ENCODE measurements at places on chromosomes 6 and 20.

GRCh38 chr6:89251976-89252375 is 34.8 kb upstream of the GABRR1 start:
- no peak for DNase-seq

GRCh38 chr6:132648356-132648755 is 10.6 kb downstream of the TAAR1 start:
- no peak for DNase-seq

DNA sequence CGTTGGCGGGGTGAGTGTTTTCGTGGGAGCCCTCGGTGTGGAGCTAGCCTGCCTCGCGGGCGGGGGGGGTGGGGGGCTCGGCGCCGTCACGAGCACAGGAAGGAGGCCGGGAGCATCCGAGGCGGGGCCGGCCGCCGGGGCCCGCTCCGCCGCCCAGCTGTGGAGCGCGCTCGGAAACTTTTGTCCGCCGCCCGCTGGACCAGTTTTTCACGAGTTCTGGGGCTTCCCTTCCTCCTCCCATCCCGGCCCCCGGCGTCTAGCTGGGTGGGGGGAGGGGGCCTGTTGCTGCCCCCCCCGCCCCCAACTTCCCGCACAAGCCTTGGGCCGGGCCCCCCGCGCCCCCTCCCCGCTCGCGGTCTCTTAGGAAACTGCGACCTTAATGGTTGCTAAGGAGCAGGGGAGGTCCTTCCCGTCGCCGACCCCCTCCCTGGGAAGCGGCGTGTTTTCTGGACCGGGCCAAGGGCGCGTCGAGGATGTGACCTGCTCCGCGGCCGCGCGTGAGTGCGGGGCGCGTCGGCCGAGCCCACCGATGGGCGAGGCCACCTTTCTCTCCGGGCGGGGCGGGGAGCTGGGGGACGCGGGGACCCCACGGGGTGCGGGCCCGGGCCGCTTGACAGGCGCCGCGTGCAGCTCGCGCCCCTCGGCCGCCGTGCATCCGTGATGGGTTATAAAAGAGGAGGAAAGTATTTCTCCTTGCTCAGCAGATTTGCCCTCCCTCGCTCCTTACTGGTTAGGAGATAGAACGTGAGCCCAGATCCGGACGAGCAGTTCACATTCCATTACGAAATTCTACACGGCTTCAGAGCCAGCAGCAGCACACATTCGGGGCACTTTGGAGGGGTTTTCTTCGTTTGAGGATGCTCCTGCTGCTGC is 1.4 kb downstream of the RREB1 start:
- DNase-seq, result peak; percentile 48

DNA sequence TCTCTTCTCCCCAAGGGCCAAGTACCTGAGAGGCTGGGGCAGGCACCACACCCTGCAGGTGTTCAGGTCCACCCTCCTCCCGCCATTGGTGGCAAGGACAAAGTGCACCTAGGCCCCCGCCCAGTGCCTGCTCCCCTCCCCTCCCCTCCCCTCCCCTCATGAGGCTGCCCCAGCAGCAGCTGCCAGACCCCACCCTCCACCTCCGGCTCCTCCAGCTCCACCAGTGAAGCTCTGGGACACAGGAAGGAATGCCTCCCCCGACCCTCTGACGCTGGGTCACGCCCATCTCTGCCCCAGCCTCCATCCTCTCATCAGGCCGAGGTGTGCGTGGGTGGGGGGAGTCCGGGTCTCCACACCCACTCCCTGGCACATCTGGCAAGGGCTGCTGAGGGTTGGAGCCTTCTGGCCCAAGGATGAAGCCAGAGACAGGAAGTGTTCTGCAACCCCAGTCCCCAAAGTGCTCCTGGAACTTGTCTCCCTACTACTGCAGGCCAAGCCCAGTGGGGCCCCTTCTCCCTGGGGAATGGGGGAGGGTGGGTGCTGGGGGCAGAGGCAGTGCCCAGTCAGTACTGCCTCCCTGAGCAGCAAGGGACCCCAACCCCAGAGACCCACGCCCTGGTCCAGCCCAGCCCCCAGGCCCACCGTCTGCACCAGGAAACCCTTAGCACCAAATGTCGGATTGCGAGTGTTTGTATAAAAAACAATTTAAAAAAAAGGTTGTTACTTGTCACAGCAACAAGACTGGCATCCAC is 1.6 kb upstream of the UCKL1 start:
- peak; percentile 66 for DNase-seq

DNA sequence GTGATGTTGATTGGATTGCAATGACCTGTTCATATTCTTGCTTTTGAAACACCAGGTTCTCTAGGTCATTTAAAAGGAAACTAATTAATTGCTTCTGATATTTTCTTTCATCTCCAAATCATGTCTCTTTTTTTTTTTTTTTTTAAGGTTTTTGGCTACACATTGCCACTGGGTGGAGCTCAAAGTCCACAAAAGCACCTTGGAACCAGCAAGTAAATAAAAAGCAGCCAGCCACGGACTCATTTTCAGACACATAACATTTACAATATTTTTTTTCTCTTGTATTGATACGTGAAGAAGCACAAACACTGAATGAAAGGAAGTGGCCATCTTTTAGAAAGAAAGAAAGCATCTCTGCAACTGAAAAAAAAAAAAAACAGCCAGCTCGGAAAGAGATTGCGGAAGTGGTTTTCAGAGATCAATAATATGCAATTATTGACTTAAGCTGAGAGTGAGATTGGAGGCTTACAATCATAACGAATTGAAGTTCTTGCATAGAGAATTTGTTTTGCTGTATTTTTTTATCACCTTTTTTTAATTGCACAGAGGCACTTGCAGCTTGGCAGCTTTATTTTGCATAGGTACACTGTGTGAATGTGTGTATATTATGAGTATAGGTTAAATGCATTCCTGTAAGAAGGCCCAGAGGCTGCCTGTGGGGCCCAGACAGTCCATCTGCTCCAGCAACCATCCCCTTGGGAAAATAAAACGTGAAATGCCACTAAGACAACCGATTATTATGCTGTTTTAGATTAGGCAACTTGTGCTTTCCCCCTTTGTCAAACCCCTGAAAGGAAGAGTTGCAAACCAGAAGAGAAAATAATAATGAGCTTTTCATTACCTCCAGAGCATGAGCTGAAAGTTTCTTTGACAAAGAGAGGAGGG is 28.2 kb downstream of the CGA start:
- peak; percentile 71 for DNase-seq

- DNase-seq, result peak; percentile 78
Measured at GRCh38 chr6:129236001-129236517, 353.1 kb downstream of the LAMA2 start.

DNA sequence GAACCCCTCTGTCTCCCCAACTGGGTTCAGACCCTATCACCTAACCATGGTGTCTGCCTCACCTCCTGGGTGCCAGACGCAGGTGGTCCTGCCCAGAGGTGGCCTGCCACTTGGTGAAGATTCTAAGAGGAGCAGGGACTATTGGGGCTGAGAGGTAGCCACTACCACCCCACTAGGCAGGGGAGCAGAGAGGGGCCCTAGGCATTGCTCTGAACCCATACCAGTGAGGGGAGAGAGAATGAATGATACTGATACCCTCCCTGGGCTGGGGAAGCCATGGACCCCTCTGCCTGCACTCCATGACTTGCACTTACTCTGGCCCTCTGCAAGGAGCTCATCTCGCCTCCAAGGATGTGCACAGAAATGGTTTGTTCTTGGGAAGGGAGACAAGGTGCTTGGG is 31.7 kb upstream of the SPDEF start:
- DNase-seq, result no peak

DNA sequence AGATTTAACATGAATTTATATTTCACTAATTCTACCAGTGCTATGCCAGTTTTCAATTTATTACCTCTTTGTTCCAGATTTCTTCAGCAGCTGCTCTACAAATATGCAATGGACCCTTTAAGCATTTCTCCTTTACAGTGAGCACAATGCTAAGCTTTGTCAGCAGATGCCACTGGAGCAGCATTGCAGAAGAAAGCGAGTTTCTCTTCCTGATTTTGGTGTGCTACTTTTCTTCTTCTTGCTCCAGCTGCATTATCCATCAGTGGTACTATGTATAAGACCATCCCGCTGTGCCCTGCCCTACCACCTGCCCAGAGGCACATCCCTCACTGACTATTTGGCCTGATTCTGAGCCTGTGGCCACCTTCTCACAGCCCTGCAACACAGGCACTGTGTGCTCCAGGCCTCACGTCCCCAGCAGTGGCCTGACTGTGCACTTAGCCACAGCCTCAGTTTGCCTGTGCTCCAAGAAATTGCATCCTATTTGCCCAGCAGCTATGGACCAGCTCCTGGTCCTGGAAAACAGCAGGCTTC is 84.1 kb downstream of the TNFAIP3 start:
- peak; percentile 72 for DNase-seq

DNA sequence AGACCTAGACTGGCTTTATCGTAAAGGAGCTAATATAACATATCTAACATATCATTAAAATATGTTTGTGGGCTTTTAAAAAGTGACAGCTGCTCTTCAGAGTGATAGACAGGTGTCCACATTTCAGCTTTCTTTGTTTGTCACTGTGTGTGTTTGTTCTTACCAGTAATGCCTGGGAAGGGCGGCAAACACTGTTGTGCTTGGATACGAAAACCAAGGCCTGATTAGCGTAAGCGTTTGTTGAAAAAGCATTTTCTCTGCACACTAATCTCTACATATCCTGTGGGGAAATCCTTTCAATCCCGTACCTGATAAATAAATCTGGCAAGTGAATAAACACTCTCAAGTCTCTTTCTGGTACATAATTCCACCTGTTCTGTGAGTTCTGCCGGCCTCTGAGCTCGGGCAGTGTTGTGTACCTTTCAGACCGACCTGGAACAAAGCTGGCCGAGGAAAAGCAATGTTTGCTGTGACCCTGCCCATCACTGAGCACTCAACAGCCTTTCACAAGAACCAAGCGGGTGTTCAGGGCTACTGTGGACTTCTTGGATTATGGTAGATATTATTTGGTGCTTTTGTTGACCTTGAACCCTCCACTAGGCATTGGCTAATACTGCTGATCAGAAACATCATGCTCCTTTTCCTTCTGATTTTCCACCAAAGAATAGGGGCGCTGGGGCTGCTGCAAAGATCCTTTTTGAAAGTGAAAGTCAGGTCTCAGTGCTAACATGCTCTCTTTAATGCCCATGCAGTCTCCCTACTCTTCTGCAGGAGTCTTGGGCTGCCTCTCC is 100.4 kb downstream of the CD83 start:
- no peak for DNase-seq

DNA sequence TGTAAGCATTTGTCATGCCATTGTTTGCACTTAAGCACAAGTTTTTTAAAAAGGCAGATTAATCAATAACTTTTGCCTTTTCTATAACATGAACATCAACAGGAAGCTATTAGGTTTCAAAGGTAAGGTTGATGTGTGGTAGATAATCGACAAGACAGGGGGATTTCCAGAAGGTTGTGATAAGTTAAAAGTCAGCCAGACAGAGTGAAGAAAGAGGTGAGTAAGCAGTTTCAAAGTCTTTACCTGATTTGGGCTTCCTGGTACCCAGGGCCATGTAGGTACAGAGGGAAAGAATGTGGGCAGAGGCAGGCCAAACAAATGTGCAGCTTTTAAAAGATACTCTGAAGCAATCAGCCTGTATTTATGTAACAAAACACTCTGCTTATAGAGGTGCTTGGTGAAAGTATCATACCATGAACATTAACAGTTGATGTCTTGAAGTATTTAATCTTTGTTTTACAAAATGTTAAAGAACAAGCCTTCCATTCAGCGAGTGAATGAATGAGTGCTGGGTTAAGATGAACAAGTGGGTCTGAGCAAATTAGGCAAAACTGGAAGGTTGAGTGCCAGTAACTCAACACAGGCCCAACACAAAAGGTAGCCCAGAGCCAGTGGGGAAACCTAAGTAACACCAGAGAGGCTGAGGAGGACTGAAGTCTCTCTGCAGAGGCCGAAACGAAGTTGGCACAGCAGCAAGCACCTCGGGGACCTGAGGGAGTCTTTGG is 60.2 kb downstream of the LRRC1 start:
- DNase-seq, result peak; percentile 80

DNA sequence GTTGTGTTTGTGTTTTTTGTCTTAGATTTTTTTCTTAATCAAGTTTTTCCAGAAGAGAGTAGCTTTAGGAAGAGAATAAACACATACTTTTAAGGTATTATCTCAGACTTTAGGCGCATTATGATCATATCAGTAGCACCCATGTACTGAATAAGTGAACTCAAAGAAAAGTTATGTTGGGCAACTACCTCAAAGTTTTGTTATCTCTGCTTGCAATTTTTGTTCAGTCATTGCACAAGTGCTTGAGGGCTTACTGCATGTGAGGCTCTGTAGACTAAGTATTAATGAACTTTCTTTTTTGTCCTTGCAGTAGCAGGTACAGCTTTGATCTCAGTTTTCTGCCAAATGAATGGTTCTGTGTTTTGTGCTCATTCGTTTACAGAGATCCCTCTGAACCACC is 189.0 kb downstream of the SLC16A10 start:
- no peak for DNase-seq

DNA sequence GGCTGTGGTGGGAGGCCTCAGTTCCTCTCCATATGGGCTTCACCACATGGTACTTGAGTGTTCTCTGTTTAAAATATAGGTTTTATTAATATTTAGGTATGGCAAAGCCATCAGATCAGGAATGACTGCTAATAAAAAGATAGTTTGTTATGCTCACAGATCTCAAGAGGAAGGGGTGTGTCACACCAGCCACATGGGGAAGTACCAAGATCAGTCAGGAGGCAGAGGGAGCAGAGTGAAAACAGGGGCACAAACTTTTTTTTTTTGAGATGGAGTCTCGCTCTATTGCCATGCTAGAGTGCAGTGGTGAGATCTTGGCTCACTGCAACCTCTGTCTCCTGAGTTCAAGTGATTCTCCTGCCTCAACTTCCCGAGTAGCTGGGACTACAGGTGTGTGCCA is 92.1 kb upstream of the GCM1 start:
- no peak for DNase-seq

DNA sequence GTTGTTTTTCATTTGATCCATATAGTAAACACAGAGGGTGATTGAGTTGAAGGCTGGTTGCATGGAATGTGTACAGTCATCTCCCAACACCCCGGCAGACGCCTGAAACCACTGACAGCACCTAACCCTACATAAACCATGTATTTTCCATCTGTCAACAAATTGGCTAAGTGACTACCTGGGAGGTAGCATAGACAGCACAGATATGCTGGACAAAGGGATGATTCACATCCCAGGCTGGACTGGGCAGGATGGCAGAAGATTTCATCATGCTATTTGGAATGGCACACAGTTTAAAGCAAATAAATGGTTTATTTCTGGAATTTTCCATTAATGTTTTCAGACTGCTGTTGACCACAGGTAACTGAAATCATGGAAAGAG is 4.4 kb upstream of the VIP start:
- DNase-seq, result no peak

GRCh38 chr6:111774346-111774703 is 98.9 kb downstream of the FYN start:
- no peak for DNase-seq

- DNase-seq, result no peak
Measured at GRCh38 chr20:51994751-51995417, 192.6 kb upstream of the SALL4 start.

DNA sequence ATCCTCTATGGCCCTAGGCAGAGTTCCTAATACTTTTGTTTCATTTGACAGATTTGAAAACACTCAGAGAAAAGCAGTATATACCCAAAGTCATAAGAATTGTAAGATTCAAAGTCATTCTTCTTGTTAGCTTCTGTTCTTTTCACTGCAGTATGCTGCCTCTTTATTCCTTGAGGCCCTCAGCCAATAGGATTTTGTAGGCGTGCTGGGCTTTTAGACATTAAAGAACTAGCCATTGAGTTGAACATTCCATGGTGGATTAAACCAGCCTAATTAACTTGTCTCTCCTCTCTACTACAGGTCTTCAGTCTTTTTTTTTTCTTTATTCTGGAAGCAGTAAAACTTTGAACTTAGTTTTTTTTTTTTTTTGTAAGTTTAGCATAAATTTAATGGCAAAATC is 186.3 kb downstream of the PLCB4 start:
- DNase-seq, result no peak

Data from MM.1S (cell line).